ENCODE measurements at places on chromosomes 11 and 22. TPM values are rescaled to one million over a fixed set of nuclear protein-coding genes. Genes with fewer than 3 reads are reported as not detected.

Gene ZP1
- not detected for total RNA-seq

- no peaks in the 10 kb centered on the region for H3K36me3 ChIP-seq
- no peak overlapping the region for H3K27ac ChIP-seq
- H3K4me1 ChIP-seq = no peaks in the 10 kb centered on the region
- no peak for DNase-seq
- H3K27me3 ChIP-seq = no peaks in the 10 kb centered on the region
Measured at GRCh38 chr11:23555085-23555484, 694.8 kb upstream of the CCDC179 start.

DNA sequence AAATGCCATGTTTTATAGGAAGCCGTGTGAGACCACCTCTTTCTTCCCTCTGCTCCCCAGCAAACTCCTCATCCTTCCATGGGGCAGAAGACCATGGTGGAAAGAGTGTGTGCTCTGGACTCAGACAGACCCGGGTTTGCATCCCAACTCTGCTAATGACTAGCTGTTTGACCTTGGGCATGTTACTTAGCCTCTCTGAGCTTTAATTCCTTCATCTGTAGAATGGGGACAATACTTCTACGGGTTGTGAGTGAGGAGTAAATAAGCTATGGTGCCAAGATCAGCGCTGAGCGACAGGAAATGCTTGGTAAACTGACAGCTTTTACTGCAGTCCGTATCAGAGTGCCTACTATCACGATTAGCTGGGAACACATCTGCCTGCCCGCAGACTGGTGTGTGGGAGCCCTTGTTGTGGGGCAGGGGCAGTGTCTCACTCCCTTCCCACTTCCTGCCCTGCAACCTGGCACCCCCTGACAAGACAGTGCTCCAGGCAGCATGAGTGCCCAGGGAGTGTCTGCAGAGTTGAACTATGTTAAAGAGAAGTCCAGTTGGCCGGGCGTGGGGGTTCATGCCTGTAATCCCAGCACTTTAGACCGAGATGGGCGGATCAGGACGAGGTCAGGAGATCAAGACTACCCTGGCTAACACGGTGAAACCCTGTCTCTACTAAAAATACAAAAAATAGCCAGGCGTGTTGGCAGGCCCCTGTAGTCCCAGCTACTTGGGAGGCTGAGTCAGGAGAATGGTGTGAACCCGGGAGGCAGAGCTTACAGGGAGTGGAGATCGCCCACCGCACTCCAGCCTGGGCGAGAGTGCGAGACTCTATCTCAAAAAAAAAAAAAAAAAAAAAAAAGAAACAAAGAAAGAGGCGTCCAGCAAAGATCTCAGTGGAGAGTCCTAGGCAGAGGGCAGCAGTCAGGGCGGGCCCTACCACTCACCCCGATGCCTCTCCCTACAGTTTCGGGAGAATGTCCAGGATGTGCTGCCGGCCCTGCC, 2.2 kb downstream of the SEC14L2 start:
- DNase-seq = no peak
- no peaks in the 10 kb centered on the region for H3K27me3 ChIP-seq
- no peaks in the 10 kb centered on the region for H3K4me1 ChIP-seq
- no peaks in the 10 kb centered on the region for H3K36me3 ChIP-seq
- H3K4me3 ChIP-seq = no peak overlapping the region

GRCh38 chr11:77249427-77249826, 52.1 kb downstream of the GDPD4 start:
- H3K4me3 ChIP-seq = no peak overlapping the region
- no peaks in the 10 kb centered on the region for H3K4me1 ChIP-seq
- no peaks in the 10 kb centered on the region for H3K36me3 ChIP-seq
- no peaks in the 10 kb centered on the region for H3K27me3 ChIP-seq
- no peak overlapping the region for H3K27ac ChIP-seq

Gene CHEK2
- 6.7 TPM for total RNA-seq

Gene PRDX5
- 95.7 TPM for total RNA-seq

Gene PPP2R5B
- total RNA-seq = 36.8 TPM

- H3K36me3 ChIP-seq = peaks cover 2% of the 10 kb centered on the region
- H3K27ac ChIP-seq = no peak overlapping the region
- DNase-seq = no peak
- H3K27me3 ChIP-seq = no peaks in the 10 kb centered on the region
Measured at GRCh38 chr11:11993839-11994238, 14.6 kb downstream of the DKK3 start.

- no peak for DNase-seq
- H3K27ac ChIP-seq = no peak overlapping the region
- no peaks in the 10 kb centered on the region for H3K27me3 ChIP-seq
- H3K4me1 ChIP-seq = no peaks in the 10 kb centered on the region
- H3K36me3 ChIP-seq = peaks cover 5% of the 10 kb centered on the region
Measured at GRCh38 chr22:20786536-20786979, 12.6 kb downstream of the SERPIND1 start.

DNA sequence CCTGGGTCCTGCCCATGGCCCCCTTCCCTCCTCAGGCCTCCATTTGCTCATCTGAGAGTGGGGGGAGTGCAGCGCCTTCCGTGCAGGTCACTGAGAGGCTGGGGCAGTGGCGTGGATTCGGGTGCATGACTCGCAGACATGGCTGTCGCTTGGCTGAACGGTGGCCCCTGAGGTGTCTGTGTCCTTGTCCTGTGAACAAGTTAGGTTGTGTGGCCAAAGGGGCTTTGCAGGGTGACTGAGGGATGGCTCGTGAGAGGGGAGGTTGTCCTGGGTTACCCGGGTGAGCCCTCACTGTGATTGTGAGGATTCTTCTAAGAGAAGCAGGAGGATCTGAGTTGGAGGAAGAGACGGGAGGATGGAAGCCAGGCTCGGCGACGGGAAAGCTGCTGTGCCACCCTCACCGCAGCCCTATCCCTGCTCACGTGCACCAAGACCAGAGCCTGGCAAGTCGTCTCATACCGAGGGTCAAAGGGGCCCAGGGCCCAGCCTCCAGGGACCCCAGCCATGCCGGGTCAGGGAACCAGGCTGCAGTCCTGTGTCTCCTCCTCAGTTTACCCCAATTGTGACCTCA, 79.1 kb downstream of the KCNQ1 start:
- H3K27me3 ChIP-seq = no peaks in the 10 kb centered on the region
- H3K36me3 ChIP-seq = no peaks in the 10 kb centered on the region
- peak; percentile 62 for DNase-seq
- H3K4me1 ChIP-seq = no peaks in the 10 kb centered on the region
- no peak overlapping the region for H3K4me3 ChIP-seq
- no peak overlapping the region for H3K27ac ChIP-seq

GRCh38 chr11:61513143-61513765, 4.7 kb downstream of the LRRC10B start:
- H3K27me3 ChIP-seq = no peaks in the 10 kb centered on the region
- H3K36me3 ChIP-seq = no peaks in the 10 kb centered on the region
- no peaks in the 10 kb centered on the region for H3K4me1 ChIP-seq

Gene BCR
- total RNA-seq = 120 TPM

Gene CYB5R2
- 8.3 TPM for total RNA-seq

DNA sequence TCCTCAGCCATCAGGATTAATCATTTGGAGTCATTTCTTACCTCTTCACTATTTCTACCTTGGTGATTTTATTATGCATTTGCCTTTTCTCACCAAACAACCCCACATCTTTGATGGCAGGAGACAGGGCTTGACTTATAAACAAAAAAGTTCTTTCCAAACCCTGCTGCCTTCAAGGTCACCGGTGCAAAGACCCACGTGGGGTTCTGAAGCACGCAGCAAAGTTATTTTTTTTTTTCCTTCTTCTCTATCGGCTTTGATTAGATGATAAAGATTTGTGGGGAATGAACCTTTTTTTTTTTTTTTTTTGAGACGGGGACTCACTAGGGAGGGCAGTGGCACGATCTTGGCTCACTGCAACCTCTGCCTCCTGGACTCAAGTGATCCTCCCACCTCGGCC, 44.1 kb downstream of the DRG1 start:
- peaks cover 6% of the 10 kb centered on the region for H3K36me3 ChIP-seq
- no peaks in the 10 kb centered on the region for H3K4me1 ChIP-seq
- no peak overlapping the region for H3K4me3 ChIP-seq
- DNase-seq = no peak
- H3K27ac ChIP-seq = no peak overlapping the region

Gene MYOD1
- total RNA-seq = not detected

GRCh38 chr11:3155691-3156258, 9.3 kb downstream of the OSBPL5 start:
- no peaks in the 10 kb centered on the region for H3K36me3 ChIP-seq
- H3K4me3 ChIP-seq = peak overlapping the region; percentile 27
- H3K27ac ChIP-seq = peak overlapping the region; percentile 91
- H3K27me3 ChIP-seq = no peaks in the 10 kb centered on the region

DNA sequence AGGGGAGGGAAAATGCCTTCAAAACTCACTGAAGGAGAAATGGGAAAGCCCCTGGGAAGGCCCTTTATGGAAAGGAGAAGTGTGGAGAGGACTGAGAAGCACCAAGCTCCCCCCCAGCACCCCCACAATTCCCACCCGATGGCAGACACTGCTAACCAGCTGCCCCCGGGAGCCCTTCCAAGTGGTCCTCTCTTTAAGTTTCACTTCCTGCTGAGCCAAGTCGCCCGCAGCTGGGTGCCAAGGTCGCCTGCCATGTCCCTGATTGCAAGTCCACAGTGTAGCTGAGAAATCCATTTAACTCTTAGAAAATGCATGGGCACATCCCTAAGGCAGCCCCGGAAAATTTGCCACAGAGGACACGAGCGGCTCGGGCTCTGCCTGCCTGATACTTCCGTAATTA, 68.2 kb downstream of the GALNT18 start:
- no peaks in the 10 kb centered on the region for H3K27me3 ChIP-seq
- no peak overlapping the region for H3K4me3 ChIP-seq
- no peaks in the 10 kb centered on the region for H3K4me1 ChIP-seq
- H3K36me3 ChIP-seq = no peaks in the 10 kb centered on the region

DNA sequence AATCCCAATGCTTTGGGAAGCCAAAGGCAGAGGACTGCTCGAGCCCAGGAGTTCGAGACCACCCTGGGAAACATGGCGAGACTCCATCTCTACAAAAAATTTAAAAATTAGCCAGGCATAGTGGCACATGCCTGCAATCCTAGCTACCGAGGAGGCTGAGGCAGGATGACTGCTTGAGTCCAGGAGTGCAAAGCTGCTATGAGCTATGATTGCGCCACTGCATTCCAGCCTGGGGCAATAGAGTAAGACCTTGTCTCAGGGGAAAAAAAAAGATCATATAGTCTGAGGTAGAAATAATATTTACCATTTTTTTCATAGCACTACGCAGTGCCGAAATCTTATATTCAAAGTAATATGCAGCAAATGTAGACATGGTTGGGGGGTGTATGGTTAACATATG, 47.8 kb downstream of the MRTFA start:
- H3K27me3 ChIP-seq = no peaks in the 10 kb centered on the region
- H3K27ac ChIP-seq = no peak overlapping the region
- DNase-seq = no peak
- H3K4me1 ChIP-seq = no peaks in the 10 kb centered on the region

DNA sequence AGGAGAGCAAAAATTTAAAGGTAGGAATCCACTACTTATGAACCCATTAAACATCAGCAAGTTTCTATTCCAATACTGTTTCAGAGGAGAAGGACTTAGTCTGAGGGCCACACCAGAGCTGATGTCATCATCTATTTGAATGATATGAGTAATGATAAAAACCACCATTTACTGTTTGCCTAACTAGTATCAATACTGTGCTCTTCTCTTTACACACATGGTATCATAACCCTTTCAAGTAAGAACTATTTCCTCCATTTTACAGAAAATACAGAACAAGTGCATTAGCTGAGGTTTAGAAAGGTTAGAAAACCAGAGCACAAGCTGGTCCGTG, 651.3 kb upstream of the KIRREL3 start:
- H3K4me1 ChIP-seq = no peaks in the 10 kb centered on the region
- no peaks in the 10 kb centered on the region for H3K27me3 ChIP-seq
- no peak for DNase-seq

GRCh38 chr11:111974446-111974845, 37.3 kb downstream of the DIXDC1 start:
- H3K4me3 ChIP-seq = no peak overlapping the region
- H3K4me1 ChIP-seq = peaks cover 4% of the 10 kb centered on the region
- no peaks in the 10 kb centered on the region for H3K36me3 ChIP-seq
- peak overlapping the region; percentile 6 for H3K27ac ChIP-seq

GRCh38 chr11:121449123-121449522, 3.0 kb upstream of the SORL1 start:
- H3K27ac ChIP-seq = no peak overlapping the region
- H3K4me3 ChIP-seq = no peak overlapping the region
- no peak for DNase-seq

DNA sequence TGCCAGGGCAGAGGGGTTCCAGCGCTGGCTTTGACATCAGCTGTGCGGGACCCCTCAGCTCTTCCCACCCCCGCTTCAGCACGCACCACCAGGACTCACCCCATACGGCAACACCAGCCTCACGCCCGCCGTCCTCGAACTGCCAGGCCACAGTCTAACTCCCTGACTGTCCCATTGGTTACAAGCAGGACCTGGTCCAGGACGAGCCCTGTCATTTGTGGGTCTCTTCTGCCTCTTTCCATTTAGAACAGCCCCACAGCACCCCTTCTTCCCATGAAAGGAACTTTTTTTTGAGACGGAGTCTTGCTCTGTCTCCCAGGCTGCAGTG, 81.7 kb downstream of the PHF21B start:
- H3K27ac ChIP-seq = no peak overlapping the region
- no peaks in the 10 kb centered on the region for H3K4me1 ChIP-seq
- H3K27me3 ChIP-seq = no peaks in the 10 kb centered on the region
- no peak overlapping the region for H3K4me3 ChIP-seq
- H3K36me3 ChIP-seq = no peaks in the 10 kb centered on the region

Gene UPK3A
- not detected for total RNA-seq

GRCh38 chr22:47044722-47045535, 282.5 kb downstream of the TBC1D22A start:
- H3K36me3 ChIP-seq = no peaks in the 10 kb centered on the region
- no peak overlapping the region for H3K4me3 ChIP-seq
- no peak for DNase-seq

DNA sequence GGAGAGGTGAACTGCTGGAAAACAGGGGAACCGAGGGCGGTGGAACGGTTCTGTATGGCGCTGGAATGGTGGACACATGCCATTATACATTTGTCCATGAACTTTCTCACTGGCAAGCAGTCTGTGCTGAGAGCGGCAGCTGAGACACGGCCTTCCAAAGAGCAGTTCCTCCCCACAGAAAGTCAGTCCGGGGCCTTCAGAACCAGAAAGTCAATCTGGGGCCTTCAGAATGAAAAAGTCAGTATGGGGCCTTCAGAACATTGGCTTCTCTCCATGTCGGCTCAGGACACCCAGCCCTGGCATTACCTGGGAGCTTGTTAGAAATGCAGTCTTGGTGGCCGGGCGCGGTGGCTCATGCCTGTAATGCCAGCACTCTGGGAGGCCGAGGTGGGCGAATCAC, 8.8 kb downstream of the TXN2 start:
- DNase-seq = no peak
- H3K27ac ChIP-seq = no peak overlapping the region
- no peaks in the 10 kb centered on the region for H3K27me3 ChIP-seq
- H3K36me3 ChIP-seq = no peaks in the 10 kb centered on the region
- H3K4me3 ChIP-seq = no peak overlapping the region

Gene PIH1D2
- total RNA-seq = 1.4 TPM

Gene OR6M1
- total RNA-seq = not detected

DNA sequence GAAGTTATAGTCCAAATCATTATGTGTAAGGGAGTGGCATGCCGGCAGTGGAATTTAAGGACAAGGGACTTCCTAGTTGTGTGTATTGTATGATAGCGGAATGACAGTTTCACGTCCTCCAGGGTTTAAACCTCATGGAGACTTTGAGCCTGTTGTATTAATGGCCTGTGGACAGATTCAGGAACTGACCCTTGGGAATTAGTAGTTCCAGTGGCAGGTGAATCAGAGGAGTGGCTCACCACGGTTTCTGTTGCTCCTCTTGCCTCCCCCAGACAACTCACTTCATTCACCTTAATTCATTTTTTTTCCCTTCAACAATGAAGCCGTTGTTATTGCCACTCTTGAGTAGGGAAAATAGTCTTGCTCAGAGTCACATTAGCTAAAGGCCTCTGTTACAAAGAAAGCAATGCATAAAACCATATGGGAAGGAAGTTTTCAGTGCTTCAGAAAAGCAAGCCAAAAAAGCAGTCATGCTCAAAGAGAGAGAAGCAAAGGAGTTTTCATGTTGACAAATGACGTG, 22.6 kb downstream of the AMOTL1 start:
- no peaks in the 10 kb centered on the region for H3K36me3 ChIP-seq
- no peak for DNase-seq
- peaks cover 31% of the 10 kb centered on the region for H3K4me1 ChIP-seq

Measured in aorta (tissue), 5 donors.